ENCODE measurements at places on chromosomes 7 and 10.

- DNase-seq, result peak; percentile 74
These were observed 192.3 kb downstream of the REEP3 start for GRCh38 chr10:63713191-63714144.

GRCh38 chr10:124647421-124648130 is 96.6 kb downstream of the FAM53B start:
- DNase-seq, result no peak

- no peak for DNase-seq
These were observed 115.8 kb upstream of the SEC61G start for GRCh38 chr7:54874804-54875203.

GRCh38 chr10:44295644-44296241 is 89.2 kb downstream of the CXCL12 start:
- DNase-seq, result no peak

GRCh38 chr10:122267849-122268737 is 3.0 kb upstream of the BTBD16 start:
- DNase-seq, result peak; percentile 44

- no peak for DNase-seq
These were observed 129.6 kb downstream of the NPSR1 start for GRCh38 chr7:34787586-34787985.

DNA sequence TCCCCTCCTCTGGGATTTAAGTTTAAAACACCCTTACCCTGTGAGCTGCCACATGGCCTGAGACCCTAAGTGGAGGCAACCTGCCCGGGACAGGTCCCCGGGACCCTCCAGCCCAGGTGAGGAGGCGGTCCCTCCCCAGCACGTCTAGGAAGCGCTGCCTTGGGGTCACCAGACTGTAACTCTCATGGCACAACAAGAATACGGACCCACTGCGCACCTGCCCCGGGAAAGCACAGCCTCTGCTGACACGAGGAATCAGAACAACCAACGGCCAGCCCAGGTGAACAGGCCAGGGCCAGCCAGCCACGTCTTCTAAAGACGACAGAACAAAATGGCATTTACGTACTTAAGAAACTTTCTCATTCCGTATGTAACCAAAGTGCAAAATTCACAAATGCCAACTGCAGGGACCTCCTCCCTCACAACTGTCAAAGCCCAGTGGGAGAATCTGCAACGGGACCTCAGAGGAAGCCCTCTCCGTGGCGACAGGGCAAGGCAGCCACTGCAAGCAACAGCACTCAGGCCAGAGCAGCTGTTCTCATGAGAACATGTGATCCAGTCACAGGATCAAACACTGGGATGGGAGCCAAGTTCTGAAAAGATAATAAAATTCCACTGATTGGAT is 208.4 kb downstream of the DIP2C start:
- DNase-seq, result peak; percentile 55

All from SK-N-DZ (cell line).